ENCODE measurements at places on chromosomes 1 and 21.

DNA sequence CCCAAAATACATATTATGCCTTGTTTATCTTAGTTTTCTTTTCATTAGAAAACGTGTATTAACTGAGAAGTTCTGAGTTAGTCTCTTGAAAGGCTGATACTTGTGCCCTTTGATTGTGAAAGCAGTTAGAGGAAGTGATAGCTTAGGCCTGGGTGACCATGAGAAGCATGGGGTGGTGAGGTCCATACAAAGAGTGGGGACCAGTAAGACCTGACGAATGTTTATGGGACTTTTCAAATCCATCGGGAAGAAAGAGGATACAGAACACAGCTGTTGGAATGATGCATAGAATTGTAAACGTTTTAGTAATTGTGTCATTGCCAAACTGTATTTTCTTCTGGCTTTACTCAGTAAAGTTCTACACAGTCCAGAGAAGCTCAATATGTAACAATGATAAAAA lies 259.8 kb downstream of the LMO4 start:
- no peak for DNase-seq

GRCh38 chr1:202471246-202471645 lies 122.7 kb downstream of the PPP1R12B start:
- DNase-seq, result no peak

- DNase-seq, result peak; percentile 41
Observed at GRCh38 chr1:202805886-202806844, 2.1 kb downstream of the KDM5B start.

- no peak for DNase-seq
Observed at GRCh38 chr1:248913933-248914332, 7.9 kb downstream of the PGBD2 start.

DNA sequence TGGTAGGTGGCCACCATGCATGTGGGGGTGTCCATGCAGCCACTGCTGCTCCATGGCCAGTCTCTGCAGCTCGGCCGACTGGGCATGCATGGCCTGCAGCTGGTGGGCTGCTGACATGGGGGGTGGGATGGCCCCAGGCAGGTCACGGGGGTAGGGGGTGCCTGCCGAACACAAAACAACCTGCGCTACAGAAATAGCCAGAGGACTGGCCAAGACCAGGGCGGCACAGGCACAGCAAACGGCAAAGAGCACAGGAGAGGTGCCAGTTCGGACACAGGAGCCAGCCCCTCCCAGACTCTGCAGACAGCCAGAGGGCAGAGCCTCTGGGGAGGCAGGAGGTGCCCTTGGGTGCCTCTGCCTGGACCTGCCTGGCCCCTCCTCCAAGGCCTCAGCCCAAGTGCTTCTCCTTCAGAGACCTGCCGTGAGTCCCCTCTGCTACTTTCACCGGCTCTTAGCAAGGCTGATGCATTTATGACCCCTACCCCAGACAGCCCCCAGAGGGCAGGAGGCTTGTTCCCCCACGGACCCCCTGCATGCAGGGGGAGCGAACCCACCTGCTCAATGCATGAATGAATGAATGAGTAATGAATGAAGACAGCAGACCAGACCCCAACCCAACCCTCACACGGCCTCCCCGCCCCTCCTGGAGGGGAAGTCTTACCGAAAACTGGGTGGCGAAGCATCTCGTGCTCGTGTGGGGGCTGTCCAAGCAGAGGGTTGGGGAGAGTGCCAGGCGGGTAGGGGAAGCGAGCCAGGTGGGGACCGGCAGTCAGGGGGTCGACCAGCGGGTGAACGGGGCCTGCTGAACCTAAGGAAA lies 37.7 kb downstream of the SLC45A1 start:
- no peak for DNase-seq

- DNase-seq, result no peak
Observed at GRCh38 chr1:172118618-172119017, 277.3 kb downstream of the DNM3 start.

- no peak for DNase-seq
Observed at GRCh38 chr1:16117936-16118335, 37.9 kb downstream of the EPHA2 start.

GRCh38 chr1:89704014-89704413 lies 71.1 kb downstream of the LRRC8C start:
- DNase-seq, result no peak

- DNase-seq, result no peak
Observed at GRCh38 chr1:48109390-48110013, 112.3 kb upstream of the TRABD2B start.

GRCh38 chr1:164440232-164440631 lies 118.8 kb upstream of the PBX1 start:
- no peak for DNase-seq

GRCh38 chr1:30659702-30660101 lies 63.7 kb downstream of the MATN1 start:
- no peak for DNase-seq

- DNase-seq, result no peak
Observed at GRCh38 chr1:206495493-206496046, 11.8 kb upstream of the RASSF5 start.

DNA sequence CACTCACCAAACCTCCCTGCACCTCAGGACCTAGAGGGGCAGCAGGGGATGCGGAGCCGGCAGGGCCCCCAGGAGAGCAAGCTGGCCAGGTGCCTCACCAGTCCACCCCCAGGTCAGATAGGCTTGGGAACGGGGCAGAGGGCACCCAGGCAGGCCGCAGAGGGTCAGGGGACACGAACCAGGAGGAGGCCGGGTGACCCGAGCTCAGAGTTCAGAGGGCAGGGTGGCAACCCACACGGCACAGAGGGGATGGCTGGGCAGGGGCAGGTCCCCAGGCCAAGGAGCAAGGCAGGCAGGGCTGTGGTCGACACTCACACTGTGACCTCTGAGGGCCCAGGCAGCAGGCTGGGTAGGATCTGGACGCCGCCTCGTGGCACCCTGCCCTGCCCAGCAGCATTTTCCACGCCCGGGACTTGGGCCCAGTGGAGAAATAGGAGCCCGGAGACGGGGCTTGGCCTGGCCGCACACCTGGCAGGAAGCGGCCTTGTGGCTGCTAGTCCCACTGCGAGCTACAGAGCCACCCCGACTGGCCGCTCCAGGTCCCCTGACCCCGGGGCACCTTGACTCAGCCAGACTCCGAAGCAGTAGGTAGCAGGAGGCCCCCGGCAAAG lies 5.3 kb downstream of the DVL1 start:
- DNase-seq, result no peak

GRCh38 chr1:245874942-245875580 lies 632.0 kb downstream of the SMYD3 start:
- no peak for DNase-seq

DNA sequence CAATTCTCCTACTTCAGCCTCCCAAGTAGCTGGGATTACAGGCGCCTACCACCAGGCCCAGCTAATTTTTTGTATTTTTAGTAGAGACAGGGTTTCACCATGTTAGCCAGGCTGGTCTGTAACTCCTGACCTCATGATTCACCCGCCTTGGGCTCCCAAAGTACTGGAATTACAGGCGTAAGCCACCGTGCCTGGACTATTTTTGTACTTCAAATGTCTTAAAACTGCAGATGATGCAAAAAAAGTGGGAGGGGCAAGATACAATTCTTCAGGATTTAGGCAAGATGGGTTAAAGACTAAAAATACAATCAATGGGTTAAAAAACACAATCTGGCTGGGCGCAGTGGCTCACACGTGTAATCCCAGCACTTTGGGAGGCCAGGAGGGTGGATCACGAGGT lies 4.7 kb downstream of the SCAF4 start:
- no peak for DNase-seq

- DNase-seq, result peak; percentile 48
Observed at GRCh38 chr1:206658264-206658980, 23.1 kb downstream of the DYRK3 start.

DNA sequence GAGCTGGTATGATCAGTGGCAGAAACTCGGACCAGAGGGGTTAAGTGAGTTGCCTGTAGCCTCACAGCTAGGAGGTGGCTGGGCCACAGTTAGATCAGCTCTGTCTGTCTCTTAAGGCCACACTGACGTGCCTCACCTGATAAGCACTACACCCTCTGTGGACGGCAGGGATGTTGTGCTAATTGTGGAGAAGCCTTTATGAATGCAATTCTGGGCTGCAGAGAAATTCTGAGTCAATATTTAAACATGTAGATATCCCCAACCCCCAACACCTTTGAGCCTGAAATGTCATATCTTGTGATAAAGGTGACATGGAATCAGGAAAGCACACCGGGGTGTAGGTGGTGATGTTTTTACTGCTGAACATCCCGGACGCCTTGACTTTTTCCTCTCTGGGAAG lies 88.3 kb downstream of the KCNJ6 start:
- no peak for DNase-seq

DNA sequence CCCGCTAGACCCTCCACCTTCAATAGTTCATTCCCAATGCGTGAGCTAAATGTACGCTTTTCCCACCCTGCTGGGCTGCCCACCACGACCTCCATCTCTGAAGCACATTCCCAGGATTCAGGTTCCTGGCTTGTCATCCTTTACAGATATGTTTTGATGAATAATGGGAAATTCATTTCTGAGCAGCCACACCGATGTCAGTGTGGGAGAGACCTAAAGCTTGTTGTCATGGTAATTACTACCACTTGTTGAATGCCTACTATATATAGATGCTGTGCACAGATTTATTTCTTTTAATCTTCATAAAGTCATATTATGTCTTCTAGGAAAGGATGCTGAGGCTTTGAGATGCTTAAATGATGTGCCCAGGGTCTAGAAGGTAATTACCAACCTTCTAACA lies 8.0 kb downstream of the RCSD1 start:
- DNase-seq, result no peak

- no peak for DNase-seq
Observed at GRCh38 chr1:36656271-36656670, 173.6 kb upstream of the CSF3R start.

GRCh38 chr1:17199267-17200044 lies 5.5 kb upstream of the PADI1 start:
- DNase-seq, result no peak

- DNase-seq, result no peak
Observed at GRCh38 chr1:34781844-34782391, 904 bp downstream of the GJB3 start.

GRCh38 chr1:70220517-70221237 lies 503 bp upstream of the SRSF11 start:
- DNase-seq, result no peak

DNA sequence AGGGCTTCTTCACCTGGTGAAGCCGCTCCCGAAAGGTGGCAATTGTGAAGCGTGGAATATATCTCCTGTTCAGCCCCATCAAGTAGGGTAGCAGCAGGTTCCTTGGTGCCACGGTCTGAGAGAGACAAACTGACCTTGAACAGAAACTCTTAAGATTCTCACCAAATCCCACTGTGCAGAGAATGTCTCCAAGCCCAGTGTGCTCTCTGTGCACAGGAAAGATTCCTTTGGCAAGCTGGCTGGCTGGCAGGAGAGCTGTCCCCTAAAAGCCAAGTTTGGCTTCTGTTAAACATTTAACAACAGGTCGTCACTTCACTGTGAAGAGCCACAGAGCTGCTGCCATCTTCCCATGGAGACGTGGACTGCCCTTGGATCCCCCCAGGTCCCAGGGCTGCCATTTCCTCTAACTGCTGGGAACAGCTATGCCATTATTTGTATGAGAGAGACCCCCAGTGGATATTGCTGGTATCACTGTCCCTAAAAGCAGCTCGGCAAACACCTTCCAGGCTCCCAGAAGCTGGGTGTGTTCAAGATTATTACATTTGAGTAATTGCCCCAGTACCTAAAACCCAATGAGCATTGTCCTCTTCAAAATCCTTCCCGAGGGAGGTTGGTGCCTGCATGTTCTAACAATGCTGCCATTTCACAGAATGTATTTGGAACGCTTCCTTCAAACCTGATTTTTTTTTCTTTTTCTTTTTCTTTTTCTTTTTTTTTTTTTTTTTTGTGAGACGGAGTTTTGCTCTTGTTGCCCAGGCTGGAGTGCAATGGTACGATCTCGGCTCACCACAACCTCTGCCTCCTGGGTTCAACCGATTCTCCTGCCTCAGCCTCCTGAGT lies 71.8 kb downstream of the CD58 start:
- peak; percentile 71 for DNase-seq

- DNase-seq, result no peak
Observed at GRCh38 chr1:179938752-179939151, 15.9 kb upstream of the CEP350 start.

GRCh38 chr1:94383966-94384408 lies 34.2 kb upstream of the ABCD3 start:
- no peak for DNase-seq

- no peak for DNase-seq
Observed at GRCh38 chr1:41830726-41831125, 88.0 kb downstream of the HIVEP3 start.

- no peak for DNase-seq
Observed at GRCh38 chr1:184597650-184598357, 156.9 kb downstream of the EDEM3 start.

GRCh38 chr1:15100121-15100879 lies 53.2 kb upstream of the TMEM51 start:
- DNase-seq, result peak; percentile 43

- DNase-seq, result no peak
Observed at GRCh38 chr1:52281518-52281917, 84.5 kb downstream of the CC2D1B start.

DNA sequence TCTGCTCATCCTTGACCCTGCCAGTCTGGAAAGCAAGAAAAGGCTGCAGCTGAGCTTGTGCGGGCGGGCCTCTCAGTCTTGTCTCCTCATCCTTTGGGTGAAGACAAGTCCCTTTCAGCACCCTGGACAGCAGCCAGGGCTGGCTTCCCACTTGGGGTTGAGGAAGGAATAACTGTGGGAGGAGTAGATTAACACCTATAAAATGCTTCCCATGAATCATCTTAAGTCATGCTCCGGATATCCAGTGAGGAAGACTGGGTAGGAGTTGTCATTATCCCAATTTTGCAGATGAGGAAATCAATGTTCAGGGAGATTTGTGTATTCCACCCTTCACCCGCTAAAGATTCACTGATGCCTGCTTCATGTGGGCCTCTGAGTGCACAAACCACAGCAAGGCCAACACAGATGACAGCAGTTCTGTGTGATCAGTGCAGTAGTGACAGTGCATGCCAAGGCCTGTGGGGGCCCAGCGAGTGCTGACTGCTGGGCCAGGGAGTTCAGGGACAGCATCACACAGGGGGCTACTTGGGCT lies 20.1 kb upstream of the COL16A1 start:
- DNase-seq, result peak; percentile 10

DNA sequence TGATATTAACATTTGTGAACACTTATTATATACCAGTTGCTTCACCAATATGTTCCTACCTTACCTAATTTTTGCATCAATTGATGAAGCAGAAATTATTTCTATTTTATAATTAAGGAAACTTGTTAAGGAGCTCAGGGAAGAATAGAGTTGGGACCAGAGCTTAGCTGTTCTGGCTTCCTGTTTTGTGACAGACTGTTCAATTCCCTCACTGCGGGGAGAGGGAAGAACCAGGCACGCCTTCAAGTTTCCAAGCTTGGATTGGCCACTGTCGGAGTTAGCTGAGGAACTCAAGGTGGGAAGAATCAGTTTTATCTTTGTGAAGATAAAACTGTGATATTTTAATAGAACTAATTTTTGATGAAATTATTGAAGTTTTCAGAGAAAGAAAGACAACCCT lies 142.3 kb upstream of the LMO4 start:
- DNase-seq, result no peak

DNA sequence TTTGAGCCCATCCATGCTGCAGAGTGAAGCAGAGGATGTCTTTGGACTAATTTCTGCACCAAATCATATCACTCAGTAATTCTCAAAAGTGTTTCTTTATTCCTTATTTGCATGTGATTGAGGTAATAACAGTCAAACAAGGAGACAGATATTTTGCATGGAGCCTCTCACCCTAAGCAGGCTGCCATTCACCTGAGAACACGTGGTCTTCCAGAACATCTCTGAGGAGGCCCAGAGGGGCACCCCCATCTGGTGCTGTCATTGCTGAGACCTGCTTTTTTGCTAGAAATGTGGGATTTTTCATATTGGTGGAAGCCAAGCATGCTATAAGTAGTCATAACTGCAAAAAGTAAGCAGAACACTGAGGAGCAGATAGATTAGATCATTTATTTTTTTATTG lies 7.7 kb downstream of the SLC37A1 start:
- DNase-seq, result no peak

Data from CD4-positive, alpha-beta T cell treated with Interleukin-15 for 4 hours (primary cell).